Colonic mucosa (tissue), 4 donors: ENCODE measurements at places on chromosomes 5 and 9.

DNA sequence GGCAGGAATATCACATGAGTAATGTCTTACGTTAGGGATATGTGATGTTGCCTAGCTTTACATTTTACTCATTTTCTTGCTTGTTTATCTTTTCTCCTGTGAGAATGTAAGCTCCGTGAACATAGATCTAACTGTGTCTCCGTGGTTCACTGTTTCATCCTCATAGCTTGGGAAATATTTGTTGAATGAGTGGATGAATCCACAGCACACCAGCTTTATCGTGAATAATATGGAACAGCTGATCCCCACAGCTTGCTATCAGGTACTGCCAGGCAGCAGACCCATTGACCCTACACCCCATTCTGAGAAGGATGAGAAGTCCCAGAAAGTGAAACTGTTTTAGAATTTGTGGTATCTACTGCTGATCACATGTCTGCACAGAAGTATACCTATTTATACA is 106.8 kb upstream of the FBN2 start:
- no peak for DNase-seq

DNA sequence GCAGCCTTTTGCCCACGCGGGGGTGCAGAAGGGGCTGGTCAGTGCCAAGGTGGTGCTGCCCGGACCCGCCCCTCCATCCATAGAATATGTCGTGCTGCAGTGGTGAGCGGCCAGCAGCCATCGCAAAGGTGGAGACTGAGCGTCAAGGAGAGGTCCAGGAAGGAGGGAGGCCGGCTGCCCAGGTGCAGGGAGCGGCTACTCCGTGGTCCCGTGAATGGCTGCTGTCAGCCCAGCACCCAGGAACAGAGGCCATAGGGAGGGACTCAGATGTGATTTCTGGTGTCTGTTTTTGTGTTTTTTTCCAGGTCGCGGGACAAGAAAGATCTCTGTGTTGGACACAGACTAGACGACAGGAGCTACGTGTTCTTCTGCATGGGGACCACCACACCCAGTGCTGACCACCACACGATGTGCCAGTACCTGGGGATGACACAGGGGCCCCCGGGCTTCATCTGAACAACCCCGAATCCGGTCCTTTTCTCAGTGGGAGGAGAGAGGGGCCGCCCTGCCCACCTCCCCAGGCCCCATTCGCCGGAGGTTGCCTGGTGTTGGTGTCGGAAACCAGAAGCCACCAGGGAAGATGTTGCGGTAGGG is 29.0 kb downstream of the PAEP start:
- no peak for DNase-seq

- DNase-seq: no peak
These were observed 23.4 kb downstream of the LURAP1L start for GRCh38 chr9:12798066-12798770.

DNA sequence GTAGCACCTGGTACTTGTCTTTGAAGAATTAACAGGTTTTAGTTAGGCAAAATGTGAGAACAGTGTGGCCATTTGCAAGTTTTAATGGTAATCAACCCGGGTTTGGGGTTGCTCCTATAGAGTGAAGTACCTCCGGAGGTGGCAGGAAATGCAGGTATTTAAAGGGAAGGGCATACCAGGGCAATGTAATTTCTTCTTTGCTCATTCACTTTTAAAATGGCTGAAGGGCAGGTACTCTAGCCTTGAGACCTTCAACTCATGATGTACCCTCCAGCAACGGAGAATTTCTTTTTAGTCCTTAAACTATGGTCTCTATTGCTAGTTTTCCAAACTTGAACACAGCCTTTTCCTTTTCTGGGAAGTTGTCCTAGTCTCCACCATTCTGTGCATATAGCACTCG is 1.3 kb upstream of the HSPA4 start:
- no peak for DNase-seq

- DNase-seq: no peak
These were observed 231.9 kb downstream of the MAST4 start for GRCh38 chr5:66828046-66828547.

DNA sequence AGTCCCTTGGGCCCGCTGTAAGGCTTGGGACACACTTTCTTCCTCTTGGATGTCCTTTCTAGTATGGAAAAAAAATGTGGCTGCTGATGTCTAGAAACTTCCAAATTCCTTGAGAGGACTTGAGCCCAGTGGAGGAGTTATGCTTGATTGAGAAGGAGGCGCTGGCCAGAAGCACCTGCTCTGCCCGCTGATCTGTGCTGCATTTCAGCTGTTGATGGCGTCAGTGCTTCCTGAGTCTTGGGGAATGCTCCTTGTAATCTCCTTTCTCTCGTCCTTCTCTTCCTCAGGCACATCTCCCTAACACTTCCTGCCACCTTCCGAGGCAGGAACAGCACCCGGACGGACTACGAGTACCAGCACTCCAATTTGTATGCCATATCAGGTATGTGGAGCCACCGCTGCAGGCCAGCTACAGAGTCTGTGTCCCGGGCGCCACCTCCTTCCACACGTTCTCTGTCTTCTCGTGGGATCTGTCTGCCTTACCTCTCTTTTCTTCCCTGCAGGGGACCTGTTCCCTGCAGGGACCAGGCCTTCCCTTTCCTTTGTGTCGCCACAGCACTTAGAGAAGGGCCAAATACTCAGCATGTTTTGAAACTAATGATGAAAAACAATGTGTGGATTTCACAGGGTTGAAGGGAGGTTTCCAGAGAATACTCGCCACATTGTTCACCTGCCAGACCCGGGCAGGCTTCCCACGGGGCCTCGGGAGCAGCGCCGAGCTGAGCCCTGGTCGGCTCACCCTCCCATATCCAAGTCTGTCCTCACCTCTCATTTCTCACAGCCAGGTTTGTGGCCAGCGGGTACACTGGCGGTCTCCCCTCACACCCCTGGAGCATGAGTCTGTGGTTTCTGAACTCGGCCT is 95.2 kb downstream of the MVB12B start:
- DNase-seq: no peak

GRCh38 chr5:66859526-66859925 is 263.3 kb downstream of the MAST4 start:
- DNase-seq: no peak

GRCh38 chr9:134204041-134204440 is 39.7 kb upstream of the RNU6ATAC start:
- DNase-seq: no peak

GRCh38 chr5:167634432-167634831 is 657.0 kb upstream of the WWC1 start:
- no peak for DNase-seq

DNA sequence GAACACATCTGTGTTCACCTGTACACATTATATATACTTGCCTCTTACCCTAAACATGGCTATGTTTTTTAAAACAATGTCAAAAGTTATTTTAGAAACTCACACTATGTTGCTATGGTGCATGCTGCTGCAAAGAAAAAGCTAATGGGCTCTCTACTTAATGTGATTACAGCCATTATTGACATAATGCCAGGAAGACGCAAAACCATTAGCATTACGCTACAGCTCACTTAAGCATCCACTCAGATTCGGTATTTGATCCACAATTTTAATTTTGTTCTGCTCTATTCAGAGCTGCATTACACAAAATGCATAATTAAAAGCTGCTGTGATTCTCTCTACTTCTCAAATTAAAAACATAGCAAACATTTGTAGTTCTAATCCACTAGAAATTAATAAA is 395.2 kb downstream of the BNC2 start:
- DNase-seq: no peak
